ENCODE measurements at places on chromosomes 2 and 18. TPM values are rescaled to one million over a fixed set of nuclear protein-coding genes. Genes with fewer than 3 reads are reported as not detected.

Gene CLIP4
- total RNA-seq = 41.6 TPM

Gene CNGA3
- total RNA-seq = not detected

Gene SLC19A3
- not detected for total RNA-seq

Gene SH2D6
- 0.40 TPM for total RNA-seq

Gene RPRM
- not detected for total RNA-seq

Gene RAPH1
- 6.1 TPM for total RNA-seq

Gene RAB6C
- not detected for total RNA-seq

Gene TMEM169
- total RNA-seq = 1.6 TPM

Gene ST8SIA5
- total RNA-seq = 0.34 TPM

Gene CHST10
- total RNA-seq = 2.8 TPM

Gene SATB2
- total RNA-seq = 0.05 TPM

Gene CNNM3
- 39.5 TPM for total RNA-seq

Gene PECR
- 18.7 TPM for total RNA-seq

Gene LCLAT1
- 18.2 TPM for total RNA-seq

- no peak for DNase-seq
These were observed 18.8 kb downstream of the DYNC2LI1 start for GRCh38 chr2:43792653-43793052.

DNA sequence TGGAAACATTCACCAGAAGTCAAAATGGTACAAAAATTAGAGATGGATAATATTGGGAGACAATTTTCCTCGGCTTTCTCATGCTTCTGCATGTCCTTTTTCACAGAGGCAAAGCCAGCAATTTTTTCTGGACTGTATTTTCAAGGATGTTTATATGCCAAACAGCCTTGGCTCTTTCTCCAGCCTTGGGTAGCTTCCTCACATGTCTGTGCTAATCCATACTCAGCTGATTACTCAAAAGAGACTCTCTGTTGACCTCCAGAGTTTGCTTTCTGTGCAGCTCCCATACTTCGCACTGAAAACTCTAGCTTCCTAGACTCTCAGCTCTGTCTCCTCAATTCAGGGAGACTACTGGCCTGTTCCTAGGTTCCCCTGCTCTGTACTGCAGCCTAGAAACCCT lies 10.6 kb downstream of the C18orf63 start:
- DNase-seq = no peak

- DNase-seq = no peak
These were observed 133.1 kb downstream of the GCA start for GRCh38 chr2:162477011-162477410.

DNA sequence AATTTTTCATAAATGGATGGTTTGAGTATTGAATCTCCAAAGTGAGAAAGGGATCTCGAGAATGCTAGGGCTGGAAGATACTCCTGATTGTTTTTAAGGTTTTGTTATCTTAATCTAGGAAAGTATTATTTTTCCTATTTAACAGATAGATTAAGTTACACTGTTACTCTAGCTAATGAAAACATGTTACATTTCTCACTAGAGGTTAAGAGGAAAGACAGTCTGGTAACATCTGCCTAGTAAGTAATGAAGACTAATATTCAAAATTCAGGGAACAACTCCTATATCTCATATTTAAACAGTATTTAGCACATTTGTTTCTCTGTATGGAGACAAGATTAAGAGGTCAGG lies 2.0 kb downstream of the GALNT3 start:
- no peak for DNase-seq

- no peak for DNase-seq
These were observed 913.4 kb downstream of the CBLN2 start for GRCh38 chr18:71630696-71631095.

- DNase-seq = no peak
These were observed 75.8 kb upstream of the SPATS2L start for GRCh38 chr2:200230716-200231115.

DNA sequence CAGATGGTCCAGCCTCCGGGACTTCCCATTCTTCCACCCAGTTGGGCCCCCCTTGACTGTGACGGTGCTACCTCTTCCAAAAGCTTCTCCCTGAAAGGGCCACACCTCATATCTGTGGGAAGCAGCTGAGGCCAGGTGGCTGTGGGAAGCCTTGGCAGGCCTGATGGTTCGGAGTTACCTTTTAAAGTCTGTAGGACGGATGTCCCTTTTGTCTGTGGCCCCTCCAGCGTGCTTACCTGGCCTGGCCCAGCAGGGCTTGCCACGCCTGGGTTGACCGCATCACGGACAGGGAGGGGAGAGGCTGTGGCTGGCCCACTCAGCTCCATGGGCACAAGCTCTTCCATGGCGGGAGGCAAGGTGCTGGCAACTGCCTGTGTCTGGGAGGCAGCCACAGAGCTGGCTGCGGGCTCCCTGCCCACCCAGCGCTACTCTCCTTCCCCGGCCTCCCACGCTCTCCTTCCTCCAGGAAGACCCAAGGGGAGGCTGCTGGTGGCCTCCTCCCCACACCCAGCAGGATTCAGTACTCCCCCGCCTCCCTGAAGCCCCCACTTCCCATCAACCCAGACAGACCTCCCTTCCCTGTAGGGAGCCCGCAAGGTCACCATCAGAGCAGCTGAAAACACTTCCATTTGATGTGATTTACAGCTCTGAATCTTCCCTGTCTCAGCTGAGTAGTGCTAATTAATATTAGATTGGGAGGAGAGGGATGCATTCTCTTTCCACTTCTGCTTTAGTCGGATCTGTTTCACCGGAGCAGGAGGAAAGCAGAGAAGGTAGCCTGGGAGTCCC lies 52.8 kb downstream of the EDAR start:
- DNase-seq = no peak

GRCh38 chr2:104678181-104678580 lies 175.7 kb upstream of the POU3F3 start:
- no peak for DNase-seq

- no peak for DNase-seq
These were observed 241.3 kb downstream of the AGPS start for GRCh38 chr2:177633910-177634294.

- DNase-seq = no peak
These were observed 73.8 kb downstream of the CLHC1 start for GRCh38 chr2:55158111-55158814.

DNA sequence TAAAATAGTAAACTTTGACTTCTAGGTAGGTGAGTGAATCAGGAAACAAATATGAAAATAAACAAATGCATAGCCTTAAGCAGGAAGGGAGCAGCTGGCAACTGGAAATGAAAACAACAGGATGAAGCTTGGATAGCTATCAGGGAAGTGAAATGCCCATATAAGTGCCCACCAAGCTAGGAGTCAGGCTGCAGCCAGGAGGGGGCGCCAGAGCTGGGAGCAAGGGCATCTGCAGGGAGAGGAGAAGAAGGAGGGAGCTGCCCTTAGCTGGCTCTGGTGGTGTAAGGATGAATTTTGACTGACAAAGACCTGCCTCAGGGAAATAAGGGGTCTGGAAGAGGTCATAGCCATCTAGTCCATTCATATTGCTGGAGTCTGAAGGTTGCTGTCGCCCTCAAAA lies 298.3 kb downstream of the TDRD15 start:
- DNase-seq = no peak

DNA sequence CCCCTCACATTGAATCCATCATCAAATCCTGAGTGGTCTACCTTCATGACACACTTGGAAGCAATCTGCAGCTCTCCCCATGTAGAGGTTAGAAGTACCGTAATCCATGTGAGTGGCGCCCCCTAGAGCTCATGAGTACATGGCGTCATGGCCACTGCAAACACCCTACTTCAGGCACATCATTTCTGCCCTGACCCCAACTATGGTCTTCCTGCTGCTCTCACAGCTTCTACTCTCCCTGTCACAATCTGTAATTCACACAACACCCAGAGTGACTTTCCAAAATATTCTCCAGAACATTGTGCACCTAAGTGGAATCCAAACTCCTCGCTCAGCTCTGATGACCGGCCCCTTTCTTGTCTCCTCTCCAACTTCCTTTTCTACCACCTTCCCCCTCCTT lies 141.9 kb downstream of the ANKRD44 start:
- peak; percentile 39 for DNase-seq

- no peak for DNase-seq
These were observed 185.0 kb downstream of the CTIF start for GRCh38 chr18:48723837-48724236.

DNA sequence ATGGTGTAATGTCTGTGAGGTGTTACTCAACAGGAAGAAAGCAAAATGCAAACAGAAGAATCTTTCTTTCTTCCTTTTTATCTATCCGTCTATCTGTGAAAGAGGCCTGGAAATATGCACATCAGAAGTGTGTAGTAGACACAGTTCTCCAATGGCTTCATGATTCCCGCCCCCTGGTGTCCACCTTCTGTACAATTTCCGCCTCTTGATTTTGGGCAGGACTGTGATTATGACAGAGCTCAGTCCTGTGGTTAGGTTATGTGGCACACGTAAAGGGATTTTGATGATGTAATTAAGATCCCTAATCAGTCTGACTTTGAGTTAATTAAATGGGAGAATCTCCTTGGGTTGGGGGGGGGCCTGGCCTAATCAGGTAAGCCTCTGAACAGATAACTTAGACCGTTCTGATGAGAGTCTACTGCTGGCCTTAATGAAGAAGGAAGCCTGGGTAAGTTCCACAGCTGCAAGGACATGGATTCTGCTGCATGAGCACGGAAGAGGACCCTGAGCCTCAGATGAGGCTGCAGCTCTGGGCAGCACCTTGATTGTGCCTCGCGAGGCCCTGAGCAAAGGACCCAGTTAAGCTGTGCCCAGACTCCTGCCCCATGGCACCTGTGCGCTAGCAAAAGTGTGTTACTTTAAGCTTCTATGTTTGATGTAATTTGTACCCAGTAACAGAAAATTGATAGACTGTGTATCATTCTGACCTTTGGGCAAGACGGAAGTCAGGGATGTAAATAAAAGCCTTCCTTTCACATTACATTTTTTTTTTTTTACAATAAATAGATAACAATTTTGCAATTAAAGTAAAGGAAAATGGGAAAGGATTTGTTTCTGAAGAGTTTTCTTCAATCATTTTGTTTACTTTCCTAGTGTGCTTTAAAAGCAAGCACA lies 11.3 kb upstream of the KCNF1 start:
- no peak for DNase-seq

GRCh38 chr2:96261328-96262003 lies 4.3 kb downstream of the TMEM127 start:
- DNase-seq = no peak

GRCh38 chr2:75862547-75862946 lies 151.8 kb upstream of the GCFC2 start:
- no peak for DNase-seq

- no peak for DNase-seq
These were observed 18.8 kb downstream of the TMEM185B start for GRCh38 chr2:120204417-120204816.

DNA sequence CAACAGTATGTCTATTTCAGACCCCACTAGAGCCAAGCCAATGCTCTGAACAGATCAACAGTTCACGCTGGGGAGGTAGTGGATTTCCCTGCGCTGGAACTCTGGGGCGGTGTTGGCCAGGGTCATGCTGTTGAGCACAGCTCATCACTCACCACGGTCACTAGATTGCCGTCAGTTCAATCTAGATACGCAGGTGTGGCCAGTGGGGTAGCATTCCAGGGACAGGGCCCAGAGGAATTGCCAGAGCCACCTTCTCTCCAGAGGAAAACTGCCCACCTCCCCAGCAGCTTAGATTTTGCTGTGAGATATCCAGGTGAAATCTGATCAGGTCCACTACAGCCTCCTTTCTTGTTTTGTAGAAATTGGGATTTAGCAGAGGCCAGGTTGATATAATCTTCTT lies 101.8 kb downstream of the SOX11 start:
- no peak for DNase-seq

DNA sequence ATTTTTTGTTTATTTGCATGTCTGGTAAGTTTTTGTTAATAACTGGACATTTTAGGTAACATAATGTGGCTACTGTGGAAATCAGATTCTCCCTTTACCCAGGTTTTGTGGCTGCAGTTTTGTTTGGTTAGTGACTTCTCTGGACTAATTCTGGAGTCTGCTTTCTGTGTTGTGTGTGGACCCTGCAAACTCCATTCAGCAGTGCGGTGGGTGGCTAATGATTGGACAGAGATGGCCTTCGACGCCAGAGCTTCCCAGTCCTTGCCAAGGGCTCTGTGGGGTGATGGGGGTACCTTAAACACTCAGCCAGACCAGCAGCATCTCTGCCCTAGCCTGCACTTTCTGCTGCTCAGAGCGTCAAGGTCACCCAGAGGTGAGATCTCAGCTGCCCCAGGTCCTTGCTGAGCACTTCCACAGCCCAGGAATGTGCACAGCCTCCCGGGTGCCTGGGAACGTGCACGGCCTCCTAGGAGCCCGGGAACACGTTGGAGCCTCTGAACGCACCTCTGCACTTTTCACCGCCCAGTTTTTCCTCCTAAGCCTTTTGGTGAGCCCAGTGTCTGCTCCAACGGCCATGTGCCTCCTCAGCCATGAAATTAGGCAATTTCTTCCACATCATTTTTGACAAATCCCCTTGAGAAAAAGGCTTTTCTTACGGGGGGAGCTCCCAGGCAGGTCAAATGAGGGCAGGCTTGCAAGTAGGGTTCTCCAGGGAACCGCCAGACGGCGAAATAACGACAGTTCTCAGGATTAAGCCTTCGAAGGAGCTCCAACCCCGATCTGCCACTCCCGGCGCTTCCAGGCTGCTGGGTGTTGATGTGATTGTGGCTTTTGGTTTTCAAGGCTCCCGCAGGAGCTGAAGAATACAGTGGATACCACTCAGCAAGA lies 35.2 kb upstream of the KLF11 start:
- DNase-seq = no peak

- DNase-seq = no peak
These were observed 108.7 kb downstream of the ZBTB7C start for GRCh38 chr18:48300463-48300961.

- no peak for DNase-seq
These were observed 40.7 kb upstream of the CCDC150 start for GRCh38 chr2:196598846-196599245.

GRCh38 chr2:63862806-63863205 lies 21.1 kb downstream of the UGP2 start:
- DNase-seq = no peak

DNA sequence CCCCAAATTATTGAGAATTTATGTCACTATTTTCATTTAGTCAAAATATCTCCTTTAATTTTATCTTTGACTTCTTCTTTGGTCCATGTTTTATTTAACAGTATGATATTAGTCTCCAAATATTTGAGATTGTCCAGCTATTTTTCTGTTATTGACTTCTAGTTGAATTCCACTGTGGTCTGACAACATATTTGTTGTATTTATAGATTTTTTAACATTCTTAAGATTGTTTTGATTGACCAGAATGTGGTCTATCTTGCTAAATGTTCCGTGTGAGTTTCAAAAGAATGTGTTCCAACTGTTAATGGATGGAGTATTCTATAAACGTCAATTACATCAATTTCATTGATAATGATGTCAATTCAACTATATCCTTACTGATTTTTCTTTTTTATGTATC lies 1452.1 kb downstream of the SUCLG1 start:
- no peak for DNase-seq

- no peak for DNase-seq
These were observed 268.3 kb downstream of the DYSF start for GRCh38 chr2:71721669-71722068.

GRCh38 chr2:28352104-28352503 lies 40.6 kb upstream of the FOSL2 start:
- DNase-seq = no peak

GRCh38 chr2:127158614-127159290 lies 51.8 kb upstream of the BIN1 start:
- no peak for DNase-seq

- DNase-seq = no peak
These were observed 33.1 kb upstream of the TTC39C start for GRCh38 chr18:23981369-23981980.

All from T-helper 17 cell (primary cell).